ENCODE measurements at places on chromosomes 6 and 20.

DNA sequence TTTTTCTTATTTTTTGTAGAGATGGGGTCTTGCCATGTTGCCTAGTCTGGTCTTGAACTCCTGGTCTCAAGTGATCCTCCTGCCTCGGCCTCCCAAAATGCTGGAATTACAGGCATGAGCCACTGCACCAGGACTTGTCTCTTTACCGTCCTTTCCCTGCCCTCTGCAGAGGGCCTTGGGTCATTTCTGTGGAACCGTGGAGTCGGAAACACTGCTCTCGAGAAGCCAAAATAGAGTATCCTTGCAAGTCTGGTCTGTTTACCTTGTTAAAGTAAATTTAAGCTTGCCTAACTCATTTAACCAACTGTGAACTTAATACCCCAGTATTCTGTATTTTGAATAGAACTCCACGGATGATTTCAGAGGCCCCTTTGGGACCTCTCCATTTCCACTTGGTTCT is 51.4 kb downstream of the KDM1B start:
- DNase-seq: no peak

DNA sequence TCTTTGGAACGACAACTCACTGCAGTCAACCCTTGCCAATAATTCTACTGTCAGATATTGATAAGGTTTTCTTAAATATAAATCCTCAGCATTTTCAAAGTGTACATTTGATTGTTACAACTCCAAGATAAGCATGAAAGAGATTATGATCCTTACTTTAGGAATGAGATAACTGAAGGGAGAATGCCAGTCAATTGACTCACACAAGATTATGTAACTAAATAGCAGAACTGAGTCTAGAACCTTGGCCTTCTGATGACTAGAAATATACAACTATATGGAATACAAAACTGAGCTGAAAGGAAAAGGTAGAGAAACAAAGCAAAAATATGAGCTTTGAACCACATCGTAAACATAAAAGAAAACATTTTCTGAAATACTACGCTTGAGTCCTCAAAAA is 26.9 kb upstream of the STXBP5 start:
- DNase-seq: no peak

DNA sequence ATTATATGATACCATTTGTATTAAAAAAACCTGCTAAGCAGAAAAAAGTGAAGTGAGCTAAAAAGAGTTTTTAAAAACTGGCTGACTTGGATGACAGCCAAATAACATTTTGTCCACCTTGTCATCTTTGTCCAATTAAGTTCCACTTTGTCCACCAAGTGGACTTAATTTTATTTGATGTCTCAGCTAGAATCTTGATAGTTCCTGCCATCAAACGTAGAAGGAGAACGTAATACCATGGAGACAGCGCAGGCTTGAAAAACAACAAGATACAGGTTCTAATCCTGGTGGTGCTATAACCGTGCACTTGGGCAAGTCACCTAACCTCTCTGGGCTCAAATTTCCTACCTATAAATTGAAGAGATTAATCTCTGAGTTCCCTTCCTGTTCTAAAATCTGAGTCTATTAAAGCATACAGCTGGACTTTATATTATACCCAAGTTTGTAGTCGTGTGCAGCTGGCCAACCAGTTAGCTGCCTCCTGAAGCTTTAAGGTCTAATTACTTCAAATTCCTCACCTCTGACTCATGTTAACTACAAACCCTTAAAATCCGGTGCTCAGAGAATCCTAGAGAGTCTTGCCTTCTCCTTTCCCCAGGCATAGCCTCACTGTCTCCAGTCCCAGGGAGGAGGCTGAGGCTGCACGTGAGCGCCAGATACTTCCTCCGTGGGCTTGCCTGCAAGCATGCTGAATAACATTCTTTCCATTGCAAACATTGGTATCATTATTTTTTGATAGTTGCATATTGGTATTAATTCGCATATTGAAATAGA is 16.8 kb downstream of the TMEM244 start:
- DNase-seq: peak; percentile 70

DNA sequence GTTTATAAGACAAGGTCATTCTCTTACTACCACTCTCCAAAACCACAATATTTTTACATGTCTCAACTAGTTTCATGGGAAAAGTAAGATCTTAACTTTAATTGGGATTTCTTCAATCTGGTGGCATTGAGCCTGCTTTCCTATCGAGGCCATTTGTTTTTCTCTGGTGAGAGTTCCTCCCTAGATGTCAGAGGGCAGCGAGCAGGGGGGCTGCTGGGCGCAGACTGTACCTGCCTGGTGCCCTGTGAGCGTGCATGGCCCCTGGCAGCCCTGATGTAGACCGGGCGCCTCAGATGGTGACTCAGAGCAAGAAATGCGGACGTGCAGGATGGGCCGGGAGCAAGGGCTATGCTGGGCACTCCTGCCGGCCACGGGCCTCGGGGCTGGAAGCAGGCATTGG is 27.2 kb downstream of the ERMARD start:
- peak; percentile 61 for DNase-seq

DNA sequence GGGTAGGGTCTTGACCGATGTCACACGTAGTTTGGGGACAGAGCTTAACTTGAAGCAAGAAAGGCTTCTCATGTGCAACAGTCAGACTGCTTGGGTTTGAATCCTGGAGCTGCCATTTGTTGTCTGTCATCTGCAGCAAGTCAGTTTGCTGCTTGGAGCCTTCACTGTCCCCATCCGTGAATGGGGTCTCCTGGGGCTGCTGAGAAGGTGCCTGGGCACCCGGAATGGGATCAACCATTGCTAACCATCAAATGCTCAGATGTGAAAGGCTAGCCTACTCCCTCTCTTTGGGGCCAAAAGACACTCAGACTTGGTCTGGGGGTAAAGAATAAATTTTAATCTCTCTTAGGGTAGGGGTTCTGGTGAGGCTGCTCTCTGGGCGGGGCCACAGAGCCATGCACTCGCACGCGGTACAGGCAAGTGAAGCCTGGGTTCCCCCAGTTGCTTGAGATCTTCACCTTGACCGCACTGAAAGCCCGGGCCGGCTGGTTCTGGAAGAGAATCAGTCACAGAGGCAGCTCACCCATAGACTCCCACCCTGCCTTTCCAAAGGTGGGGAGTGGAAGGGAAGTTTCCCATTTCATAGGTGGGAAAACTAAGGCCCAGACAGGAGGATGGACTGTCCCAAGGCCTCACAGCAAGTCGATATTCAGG is 20.6 kb downstream of the SUN5 start:
- no peak for DNase-seq

DNA sequence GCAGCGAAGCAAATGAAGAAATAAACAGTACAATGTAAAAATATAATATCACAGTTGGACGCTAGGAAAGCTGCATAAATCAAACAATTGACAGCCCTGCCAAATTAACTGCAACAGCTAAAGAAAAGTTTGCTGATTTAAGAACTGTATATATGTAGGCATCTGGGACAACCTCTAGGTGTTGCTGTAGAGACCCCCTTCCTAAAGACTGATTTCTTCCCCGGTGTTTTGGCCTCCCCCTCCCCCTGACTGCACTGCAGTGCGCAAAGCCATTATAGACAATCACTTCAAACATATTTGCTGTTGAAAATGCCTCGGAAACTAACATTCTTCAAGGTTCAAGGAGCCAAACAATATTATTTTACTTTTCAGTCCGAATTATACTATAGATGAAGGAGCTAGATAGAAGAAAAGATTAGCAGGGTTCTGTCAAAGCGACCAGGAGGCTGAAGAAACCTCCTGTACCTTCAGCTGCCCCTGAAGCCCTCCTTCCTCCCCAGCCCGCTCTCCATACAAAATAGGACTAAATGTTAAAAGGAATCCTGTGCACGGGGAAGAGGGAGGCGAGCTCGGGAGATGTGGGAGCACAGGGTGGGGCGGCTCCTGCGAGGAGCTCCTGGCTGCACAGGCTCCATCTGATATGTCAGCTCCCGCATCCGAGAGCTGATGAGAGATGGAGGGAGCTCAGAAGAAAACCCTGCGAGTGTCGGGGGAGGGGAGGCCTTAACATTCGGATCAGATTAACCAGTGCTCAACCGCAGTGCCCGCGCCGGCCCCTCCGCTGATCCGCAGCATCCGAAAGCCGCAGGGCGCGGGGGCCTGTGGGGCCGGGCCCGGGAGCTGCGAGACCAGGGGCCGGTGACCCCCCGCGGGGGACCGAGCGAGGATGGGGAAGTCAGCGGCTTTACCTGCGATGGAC is 822 bp downstream of the ELOVL4 start:
- DNase-seq: peak; percentile 15

DNA sequence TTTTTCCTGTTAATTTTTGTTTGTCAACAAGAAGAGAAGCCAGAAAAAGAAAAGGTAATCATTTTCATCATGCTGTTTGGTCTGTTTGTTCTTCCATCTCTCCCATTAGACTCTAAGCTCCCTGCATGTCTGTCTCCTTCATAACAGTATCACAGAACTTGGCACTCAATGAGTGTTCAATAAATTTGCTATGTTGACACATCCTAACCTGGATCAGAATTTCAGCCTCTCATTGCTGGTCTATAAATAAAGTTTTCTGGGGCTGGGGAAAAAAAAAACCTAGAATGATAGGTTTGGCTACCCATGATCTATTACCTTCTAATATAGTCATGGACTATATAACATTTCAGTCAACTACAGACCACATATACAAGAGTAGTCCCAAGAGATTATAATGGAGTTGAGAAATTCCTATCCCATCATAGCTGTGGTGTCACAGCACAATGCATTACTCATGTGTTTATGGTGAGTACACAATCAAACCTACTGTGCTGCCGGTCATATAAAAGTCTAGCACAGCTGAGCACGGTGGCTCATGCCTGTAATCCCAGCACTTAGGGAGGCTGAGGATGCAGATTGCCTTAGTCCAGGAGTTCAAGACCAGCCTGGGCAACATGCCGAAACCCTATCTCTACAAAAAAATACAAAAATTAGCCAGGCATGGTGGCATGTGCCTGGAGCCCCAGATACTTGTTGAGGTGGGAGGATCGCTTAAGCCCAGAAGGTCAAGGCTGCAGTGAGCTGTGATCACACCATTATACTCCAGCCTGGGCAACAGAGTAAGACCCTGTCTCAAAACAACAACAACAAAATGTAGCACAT is 5.9 kb downstream of the NUDT3 start:
- peak; percentile 60 for DNase-seq

GRCh38 chr6:89361171-89361570 is 8.6 kb upstream of the UBE2J1 start:
- no peak for DNase-seq

- DNase-seq: no peak
Observed at GRCh38 chr6:134436950-134437349, 119.0 kb upstream of the SGK1 start.

- DNase-seq: no peak
Observed at GRCh38 chr6:44797746-44798145, 410.2 kb downstream of the CDC5L start.

- DNase-seq: peak; percentile 88
Observed at GRCh38 chr20:53735536-53736050, 142.0 kb upstream of the ZNF217 start.

- no peak for DNase-seq
Observed at GRCh38 chr6:13303668-13304017, 24.7 kb downstream of the TBC1D7 start.

GRCh38 chr6:128036808-128037570 is 136.1 kb upstream of the THEMIS start:
- no peak for DNase-seq

GRCh38 chr20:1437235-1437904 is 29.3 kb downstream of the NSFL1C start:
- DNase-seq: peak; percentile 59

DNA sequence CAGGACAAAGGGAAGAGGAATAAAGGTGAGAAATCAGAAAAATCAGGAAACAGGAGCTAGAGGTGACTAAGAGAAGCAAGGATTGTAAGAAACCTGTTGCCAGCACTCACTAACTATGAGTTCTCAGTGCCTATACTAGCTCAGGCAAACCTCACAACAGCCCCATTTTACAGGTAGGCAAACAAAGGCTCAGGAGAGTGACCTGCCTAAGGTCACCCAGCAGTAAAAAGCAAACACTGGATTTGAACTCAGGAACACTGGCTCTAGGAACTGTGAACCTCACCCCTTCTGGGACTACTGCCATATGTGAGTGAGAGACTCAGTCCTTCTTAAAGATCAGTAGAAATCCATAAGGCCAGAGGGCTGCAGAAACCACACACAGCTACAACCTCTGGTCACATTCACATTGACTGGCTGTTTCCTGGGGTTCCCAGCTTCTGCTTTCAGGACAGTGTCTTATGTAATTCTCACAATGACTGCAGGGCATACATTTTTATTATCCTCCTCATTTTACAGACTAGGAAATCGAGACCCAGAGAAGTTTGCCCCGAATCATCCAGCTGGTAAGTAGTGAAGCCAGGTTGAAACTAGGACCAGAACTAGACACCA is 80.7 kb upstream of the MAFB start:
- no peak for DNase-seq

GRCh38 chr6:79372757-79373156 is 138.3 kb upstream of the HMGN3 start:
- no peak for DNase-seq

DNA sequence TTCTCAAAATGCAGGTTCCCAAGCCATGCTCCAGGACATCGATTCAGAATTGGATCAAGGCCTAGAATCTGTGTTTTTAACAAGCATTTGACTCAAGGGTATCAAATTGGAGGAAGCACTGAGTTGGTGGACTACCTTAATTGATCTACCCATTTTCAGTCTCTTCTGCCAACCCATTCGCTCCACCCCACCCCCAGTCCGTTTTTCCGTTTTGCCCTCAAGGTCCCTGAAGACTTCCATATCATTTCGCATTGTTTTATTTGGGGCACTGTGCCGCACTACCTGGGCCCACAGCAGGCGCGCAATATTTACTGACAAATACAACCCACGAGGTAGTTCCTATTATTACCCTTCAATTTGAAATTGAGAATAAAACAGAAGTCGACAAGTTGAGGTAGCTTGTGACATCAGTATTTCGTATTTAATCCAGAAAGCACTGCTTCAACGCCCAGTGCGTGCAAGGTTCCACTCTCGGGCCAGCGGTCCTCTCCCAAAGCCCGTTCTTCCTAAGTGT is 557 bp upstream of the DHX35 start:
- DNase-seq: no peak
